Fibroblast of lung (primary cell): ENCODE measurements at places on chromosomes 1 and 21. TPM values are rescaled to one million over a fixed set of nuclear protein-coding genes. Genes with fewer than 3 reads are reported as not detected.

CR1 gene
- not detected in 2 replicates for total RNA-seq

GRCh38 chr1:48215889-48216288, 6.6 kb upstream of the SLC5A9 start:
- no peaks in the 10 kb centered on the region for H3K36me3 ChIP-seq
- no peak overlapping the region for H3K4me3 ChIP-seq
- no peak overlapping the region for H3K27ac ChIP-seq
- no peaks in the 10 kb centered on the region for H3K27me3 ChIP-seq
- no peak for DNase-seq
- no peaks in the 10 kb centered on the region for H3K4me1 ChIP-seq

DNA sequence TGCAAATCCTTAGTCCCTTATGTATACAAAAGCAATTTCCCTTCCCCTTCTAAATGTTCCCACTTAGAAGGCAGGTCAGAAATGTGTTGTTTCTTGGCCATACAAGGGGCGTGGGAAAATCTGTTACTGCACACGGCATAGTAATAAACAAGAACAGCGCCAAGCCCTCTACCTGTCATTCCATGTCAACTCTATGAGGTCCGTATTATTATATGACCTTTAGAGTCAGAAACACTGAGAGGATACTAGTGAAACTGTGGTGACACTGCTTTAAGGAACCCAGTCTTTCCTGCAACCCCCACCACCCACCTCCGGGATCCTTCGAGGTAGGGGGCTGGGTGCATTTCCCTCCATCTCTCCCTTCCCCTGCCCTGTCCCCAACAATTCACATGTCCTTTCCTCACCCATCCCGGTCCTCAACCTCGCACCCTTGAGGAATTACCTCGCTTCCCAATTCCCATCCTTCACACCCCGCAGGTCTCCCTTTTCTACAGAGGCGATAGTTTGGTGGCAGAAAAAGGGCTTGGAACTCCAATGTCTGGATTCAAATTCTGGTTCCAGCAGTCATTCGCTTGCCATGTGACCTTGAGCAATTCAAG, 647 bp downstream of the SDHB start:
- H3K4me3 ChIP-seq: peak overlapping the region; percentile 90
- peak overlapping the region; percentile 90 for H3K27ac ChIP-seq
- H3K4me1 ChIP-seq: peaks cover 2% of the 10 kb centered on the region
- no peak for DNase-seq
- H3K36me3 ChIP-seq: no peaks in the 10 kb centered on the region

SYT14 gene
- 0.26 and 0.99 TPM in 2 replicates for total RNA-seq

GRCh38 chr1:212688341-212689047, 11.1 kb downstream of the BATF3 start:
- peak; percentile 85 for DNase-seq
- peaks cover 1% of the 10 kb centered on the region for H3K36me3 ChIP-seq
- no peak overlapping the region for H3K4me3 ChIP-seq
- H3K27me3 ChIP-seq: no peaks in the 10 kb centered on the region
- no peak overlapping the region for H3K27ac ChIP-seq

ZNF496 gene
- total RNA-seq: 17.7 and 20.0 TPM in 2 replicates

CR2 gene
- not detected in 2 replicates for total RNA-seq

GRCh38 chr1:201222125-201222524, 31.5 kb downstream of the IGFN1 start:
- peaks cover 4% of the 10 kb centered on the region for H3K27me3 ChIP-seq
- H3K4me1 ChIP-seq: no peaks in the 10 kb centered on the region
- DNase-seq: no peak
- H3K27ac ChIP-seq: no peak overlapping the region
- no peaks in the 10 kb centered on the region for H3K36me3 ChIP-seq
- H3K4me3 ChIP-seq: no peak overlapping the region

GRCh38 chr1:95023399-95024043, 49.2 kb downstream of the ALG14 start:
- peaks cover 15% of the 10 kb centered on the region for H3K4me1 ChIP-seq
- no peaks in the 10 kb centered on the region for H3K27me3 ChIP-seq
- H3K27ac ChIP-seq: peak overlapping the region; percentile 60
- no peaks in the 10 kb centered on the region for H3K36me3 ChIP-seq

- H3K27me3 ChIP-seq: no peaks in the 10 kb centered on the region
- H3K36me3 ChIP-seq: no peaks in the 10 kb centered on the region
- H3K4me3 ChIP-seq: no peak overlapping the region
- DNase-seq: no peak
- no peaks in the 10 kb centered on the region for H3K4me1 ChIP-seq
Observed at GRCh38 chr21:19489930-19490329, 1086.3 kb upstream of the TMPRSS15 start.

DNA sequence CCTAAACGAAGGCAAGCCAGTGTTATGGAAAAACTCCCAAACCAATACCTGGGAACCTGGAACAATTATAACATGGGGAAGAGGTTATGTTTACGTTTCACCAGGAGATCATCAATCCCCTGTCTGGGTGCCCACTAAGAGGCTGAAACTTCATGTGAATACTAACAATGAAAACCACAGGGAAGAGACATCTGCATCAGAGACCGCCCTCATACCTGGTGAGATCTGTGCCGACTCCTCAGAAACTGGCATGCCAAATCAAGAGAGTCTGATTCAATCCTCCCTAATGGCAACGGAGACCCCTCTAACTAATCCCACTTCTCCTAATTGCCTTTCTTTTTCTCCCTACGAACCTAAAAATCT, 163.2 kb downstream of the IER5 start:
- no peaks in the 10 kb centered on the region for H3K36me3 ChIP-seq
- H3K27ac ChIP-seq: no peak overlapping the region
- peaks cover 4% of the 10 kb centered on the region for H3K4me1 ChIP-seq
- peak; percentile 23 for DNase-seq
- H3K4me3 ChIP-seq: no peak overlapping the region

- no peak overlapping the region for H3K27ac ChIP-seq
- H3K27me3 ChIP-seq: peaks cover 3% of the 10 kb centered on the region
- no peaks in the 10 kb centered on the region for H3K36me3 ChIP-seq
- no peaks in the 10 kb centered on the region for H3K4me1 ChIP-seq
- H3K4me3 ChIP-seq: no peak overlapping the region
Observed at GRCh38 chr1:25183126-25183980, 48.9 kb downstream of the SYF2 start.

- no peak overlapping the region for H3K4me3 ChIP-seq
- H3K27ac ChIP-seq: no peak overlapping the region
- no peak for DNase-seq
- no peaks in the 10 kb centered on the region for H3K4me1 ChIP-seq
- no peaks in the 10 kb centered on the region for H3K27me3 ChIP-seq
Observed at GRCh38 chr1:89576013-89576412, 51.4 kb downstream of the LRRC8B start.

RGSL1 gene
- total RNA-seq: not detected in 2 replicates

GRCh38 chr1:4006676-4007374, 106.8 kb upstream of the C1orf174 start:
- no peaks in the 10 kb centered on the region for H3K4me1 ChIP-seq
- H3K36me3 ChIP-seq: no peaks in the 10 kb centered on the region
- H3K27me3 ChIP-seq: no peaks in the 10 kb centered on the region
- no peak overlapping the region for H3K4me3 ChIP-seq
- H3K27ac ChIP-seq: no peak overlapping the region

- H3K4me1 ChIP-seq: no peaks in the 10 kb centered on the region
- H3K4me3 ChIP-seq: no peak overlapping the region
- H3K27me3 ChIP-seq: no peaks in the 10 kb centered on the region
- no peak for DNase-seq
- no peaks in the 10 kb centered on the region for H3K36me3 ChIP-seq
Observed at GRCh38 chr21:14672466-14672865, 126.4 kb upstream of the SAMSN1 start.

DNA sequence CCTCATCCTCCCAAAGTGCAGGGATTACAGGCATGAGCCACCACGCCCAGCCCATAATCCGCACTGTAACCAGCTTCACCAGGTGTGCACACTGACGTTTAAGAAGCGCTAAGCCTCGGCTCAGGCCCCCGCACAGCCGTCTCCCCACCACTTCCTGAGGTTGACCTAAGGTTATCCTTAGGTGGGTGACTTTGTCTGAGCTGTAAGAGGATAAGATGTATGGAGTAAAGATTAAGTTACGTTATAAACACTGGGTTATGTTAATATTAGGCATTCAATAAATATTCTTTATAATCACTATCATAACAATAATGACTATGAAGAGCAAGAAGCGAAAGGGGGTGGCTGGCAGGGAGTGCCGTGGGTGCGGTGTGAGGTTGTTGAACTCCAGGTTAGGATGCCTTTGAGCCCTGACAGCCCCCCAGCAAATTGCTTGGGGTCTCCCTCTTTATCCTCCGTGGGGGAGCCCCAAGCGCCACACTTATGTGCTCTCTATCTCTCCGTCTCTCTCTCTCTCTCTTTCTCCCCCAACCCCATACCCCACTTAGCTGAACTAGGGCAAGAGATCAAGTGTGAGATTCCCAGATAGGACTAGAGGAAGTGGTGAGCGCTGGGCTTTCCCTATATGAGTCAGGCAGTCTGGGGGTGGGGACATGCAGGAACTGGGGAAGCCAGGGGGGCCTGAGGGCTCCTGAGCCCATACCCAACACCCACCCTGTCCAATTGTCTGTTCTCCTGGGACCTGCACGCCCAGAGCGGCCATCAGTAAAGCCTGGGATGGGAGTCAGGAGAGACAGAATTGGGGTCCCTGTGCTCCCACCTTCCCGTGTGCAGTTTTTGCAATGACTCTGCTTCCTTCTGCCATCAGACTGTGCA, 7.6 kb downstream of the EFHD2 start:
- no peak overlapping the region for H3K4me3 ChIP-seq
- H3K36me3 ChIP-seq: no peaks in the 10 kb centered on the region
- peaks cover 14% of the 10 kb centered on the region for H3K4me1 ChIP-seq
- DNase-seq: peak; percentile 77
- no peaks in the 10 kb centered on the region for H3K27me3 ChIP-seq

- no peaks in the 10 kb centered on the region for H3K4me1 ChIP-seq
- no peak overlapping the region for H3K27ac ChIP-seq
- peaks cover 12% of the 10 kb centered on the region for H3K27me3 ChIP-seq
- H3K36me3 ChIP-seq: no peaks in the 10 kb centered on the region
- DNase-seq: no peak
- H3K4me3 ChIP-seq: no peak overlapping the region
Observed at GRCh38 chr1:26189331-26189730, 1.1 kb upstream of the CATSPER4 start.

DNA sequence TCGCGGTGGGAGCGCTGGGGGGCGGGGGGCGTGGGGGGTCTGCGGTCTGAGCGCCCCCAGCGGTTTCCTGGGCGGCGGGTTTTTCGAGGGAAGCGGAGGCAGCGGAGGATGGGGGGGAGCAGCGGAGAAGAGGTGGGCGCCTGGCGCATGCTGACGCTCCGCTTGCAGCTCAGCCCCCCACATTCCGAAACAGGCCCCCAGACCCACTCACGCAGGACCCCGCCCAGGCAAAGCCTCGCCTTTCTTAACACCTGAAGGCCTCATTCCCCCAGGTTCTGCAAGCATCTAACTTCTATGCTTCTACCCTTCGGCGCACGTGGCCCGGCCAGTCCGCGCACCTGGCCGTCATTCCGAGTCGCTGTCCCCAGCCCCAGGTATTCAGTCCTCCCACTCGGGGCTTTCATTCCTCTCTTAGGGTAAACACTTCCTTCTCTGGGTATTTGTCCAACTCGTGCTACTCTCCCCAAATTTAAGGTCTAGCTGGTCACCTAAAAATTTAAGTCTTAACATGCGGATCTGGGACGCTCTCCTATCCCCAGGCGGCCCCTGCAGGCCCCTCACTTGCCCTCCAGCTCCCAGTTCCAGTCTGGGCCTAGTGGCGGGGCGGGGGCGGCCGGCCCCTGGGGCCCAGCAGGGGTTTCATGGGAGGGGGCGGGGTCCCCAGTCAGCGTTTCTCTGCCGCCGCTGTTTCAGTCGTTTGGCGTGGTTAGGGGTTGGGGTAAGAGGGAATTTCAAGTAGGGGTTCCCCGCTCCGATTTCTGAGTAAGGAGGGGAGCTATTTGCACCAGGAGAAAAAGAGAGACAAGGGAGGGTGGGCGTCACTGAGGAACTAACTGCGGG, 2.8 kb upstream of the ZBTB7B start:
- H3K4me1 ChIP-seq: peaks cover 22% of the 10 kb centered on the region
- H3K36me3 ChIP-seq: no peaks in the 10 kb centered on the region
- peak overlapping the region; percentile 86 for H3K4me3 ChIP-seq
- H3K27me3 ChIP-seq: no peaks in the 10 kb centered on the region
- H3K27ac ChIP-seq: peak overlapping the region; percentile 47
- peak; percentile 11 for DNase-seq

DNA sequence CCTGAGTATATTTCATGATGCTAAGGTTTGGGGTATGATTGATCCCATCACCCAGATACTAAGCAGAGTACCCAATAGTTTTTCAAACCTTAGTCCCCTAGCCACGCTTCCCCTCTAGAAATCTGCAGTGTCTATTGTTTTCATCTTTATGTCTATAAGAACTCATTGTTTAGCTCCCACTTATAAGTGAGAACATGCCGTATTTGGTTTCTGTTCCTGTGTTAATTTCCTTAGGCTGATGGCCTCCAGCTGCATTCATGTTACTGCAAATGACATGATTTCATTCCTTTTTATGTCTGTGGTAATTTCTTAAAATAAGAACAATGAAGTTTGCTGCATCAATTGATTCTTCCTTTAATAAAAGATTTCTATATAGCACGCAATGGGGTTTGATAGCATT, 301.3 kb downstream of the PLPP3 start:
- H3K4me1 ChIP-seq: no peaks in the 10 kb centered on the region
- DNase-seq: no peak
- no peak overlapping the region for H3K4me3 ChIP-seq
- H3K36me3 ChIP-seq: no peaks in the 10 kb centered on the region
- H3K27me3 ChIP-seq: no peaks in the 10 kb centered on the region
- H3K27ac ChIP-seq: no peak overlapping the region

DNA sequence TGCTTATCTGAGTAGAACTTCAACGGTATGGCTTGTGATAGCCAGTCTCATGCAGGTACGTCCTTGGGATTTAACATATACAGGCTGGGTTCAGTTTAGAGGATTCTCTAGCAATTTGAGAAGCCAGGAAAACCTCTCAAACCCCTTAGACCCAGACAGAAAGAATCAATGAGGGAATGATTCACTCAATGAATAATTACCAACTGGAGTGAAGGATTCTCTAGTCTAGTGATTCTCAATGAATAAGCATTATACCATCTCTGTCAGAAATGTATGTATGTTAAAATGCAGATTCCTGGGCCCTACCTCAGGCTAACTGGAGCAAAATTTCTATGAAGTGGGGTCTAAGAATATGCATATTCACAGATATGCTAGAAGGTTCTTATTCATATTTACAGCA, 54.5 kb upstream of the APP start:
- H3K27ac ChIP-seq: no peak overlapping the region
- H3K36me3 ChIP-seq: no peaks in the 10 kb centered on the region
- no peak overlapping the region for H3K4me3 ChIP-seq
- no peaks in the 10 kb centered on the region for H3K4me1 ChIP-seq
- no peak for DNase-seq

ASPM gene
- total RNA-seq: 1.8 and 9.7 TPM in 2 replicates

DNA sequence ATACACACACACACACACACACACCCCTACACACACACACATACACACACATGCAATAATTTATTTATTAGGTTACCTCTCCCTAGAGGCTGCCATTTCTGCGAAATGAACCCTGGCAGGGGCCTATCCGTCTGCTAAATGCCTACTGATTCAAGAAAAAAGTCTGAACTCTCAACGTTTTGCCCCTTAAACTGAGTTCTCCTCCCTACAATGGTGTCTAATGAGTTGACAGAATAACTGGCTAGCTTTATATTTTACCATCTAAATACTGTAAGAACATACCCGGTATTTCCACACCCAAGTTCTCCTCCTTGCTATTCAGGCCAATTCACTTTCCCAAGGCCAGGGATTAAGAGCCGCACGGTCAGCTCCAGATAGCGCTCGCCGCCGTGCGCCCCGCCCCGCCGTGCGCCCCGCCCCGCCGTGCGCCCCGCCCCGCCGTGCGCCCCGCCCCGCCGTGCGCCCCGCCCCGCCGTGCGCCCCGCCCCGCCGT, 339 bp upstream of the RNPC3 start:
- DNase-seq: peak; percentile 39
- H3K4me1 ChIP-seq: no peaks in the 10 kb centered on the region
- no peak overlapping the region for H3K27ac ChIP-seq
- H3K27me3 ChIP-seq: no peaks in the 10 kb centered on the region
- H3K36me3 ChIP-seq: no peaks in the 10 kb centered on the region

DDAH1 gene
- total RNA-seq: 22.6 and 50.0 TPM in 2 replicates
